Fibroblast of skin of left quadriceps (primary cell): ENCODE measurements at places on chromosomes 1 and 21.

GRCh38 chr1:155038602-155039307 is 5.1 kb downstream of the DCST1 start:
- DNase-seq: no peak

DNA sequence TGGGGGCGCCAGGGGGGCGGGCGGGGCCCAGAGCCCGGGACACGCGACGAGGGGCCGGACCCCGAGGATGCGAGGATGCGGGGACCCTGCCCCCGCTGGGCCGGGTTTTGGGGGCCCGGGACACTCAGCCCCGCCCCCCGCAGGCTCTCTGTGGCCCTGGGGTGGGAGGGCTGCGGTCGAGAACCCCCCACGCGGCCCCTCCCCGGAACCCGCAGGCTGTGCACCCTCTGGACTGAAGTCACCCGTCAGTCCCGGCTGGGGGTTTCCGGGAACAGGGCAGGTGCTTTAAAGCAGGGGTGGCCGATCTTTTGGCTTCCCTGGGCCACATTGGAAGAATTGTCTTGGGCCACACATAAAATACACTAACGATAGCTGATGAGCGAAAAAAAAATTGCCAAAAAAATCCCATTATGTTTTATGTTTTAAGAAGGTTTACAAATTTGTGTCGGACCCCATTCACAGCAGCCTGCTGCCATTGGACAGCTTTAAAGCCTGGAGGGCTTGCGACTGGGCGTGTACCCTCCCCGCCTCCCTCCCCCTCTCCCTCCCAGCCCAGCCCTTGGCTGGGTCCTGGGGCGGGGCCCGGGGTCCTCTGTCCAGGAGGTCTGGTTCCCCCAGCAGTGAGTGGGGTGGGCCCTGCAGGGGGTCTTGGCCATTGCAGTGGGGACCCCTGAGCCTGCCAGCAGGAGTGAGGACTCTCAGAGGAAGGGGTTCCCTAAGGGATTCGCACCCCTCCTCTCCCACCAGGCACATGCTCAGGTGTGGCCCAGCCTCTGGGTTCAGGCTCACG is 21.6 kb upstream of the C1orf159 start:
- DNase-seq: no peak

DNA sequence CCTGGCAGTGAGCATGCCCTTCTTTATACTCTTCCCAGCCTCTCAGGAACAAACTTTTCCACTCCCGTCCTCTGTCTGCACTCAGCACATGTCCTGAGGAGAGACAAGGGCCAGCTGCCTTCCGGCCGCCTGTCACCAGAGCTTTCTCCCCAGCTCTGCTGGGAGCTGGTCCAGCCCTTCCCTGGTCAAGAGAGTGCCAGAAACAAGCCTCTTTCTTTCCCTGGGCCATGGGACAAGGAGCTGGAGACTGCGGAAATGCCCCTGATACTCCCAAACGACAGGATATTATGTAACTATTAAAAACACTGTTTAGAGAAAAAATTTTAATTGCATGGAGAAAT is 10.4 kb downstream of the LAMB3 start:
- no peak for DNase-seq

DNA sequence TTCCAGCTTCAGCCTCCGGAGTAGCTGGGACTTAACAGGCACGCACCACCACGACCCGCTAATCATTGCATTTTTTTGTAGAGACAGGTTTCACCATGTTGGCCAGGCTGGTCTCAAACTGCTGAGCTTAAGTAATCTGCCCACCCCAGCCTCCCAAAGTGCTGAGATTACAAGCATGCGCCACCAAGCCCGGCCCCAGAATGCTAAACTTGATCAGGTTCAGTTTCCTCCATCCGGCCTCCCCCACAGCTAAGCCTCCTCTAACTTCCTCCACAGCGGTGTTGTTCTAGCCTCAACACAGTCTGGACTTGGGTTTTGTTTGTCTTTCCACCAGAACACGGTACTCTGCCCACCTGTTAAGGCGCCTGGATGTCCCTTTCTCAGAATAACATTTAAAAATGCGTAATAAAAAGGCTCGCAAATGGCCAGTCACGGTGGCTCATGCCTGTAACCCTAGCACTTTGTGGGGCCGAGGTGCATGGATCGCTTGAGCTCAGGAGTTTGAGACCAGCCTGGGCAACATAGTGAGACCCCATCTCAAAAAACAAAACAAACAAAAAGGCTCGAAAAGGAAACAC is 2.4 kb downstream of the PARP1 start:
- DNase-seq: no peak

DNA sequence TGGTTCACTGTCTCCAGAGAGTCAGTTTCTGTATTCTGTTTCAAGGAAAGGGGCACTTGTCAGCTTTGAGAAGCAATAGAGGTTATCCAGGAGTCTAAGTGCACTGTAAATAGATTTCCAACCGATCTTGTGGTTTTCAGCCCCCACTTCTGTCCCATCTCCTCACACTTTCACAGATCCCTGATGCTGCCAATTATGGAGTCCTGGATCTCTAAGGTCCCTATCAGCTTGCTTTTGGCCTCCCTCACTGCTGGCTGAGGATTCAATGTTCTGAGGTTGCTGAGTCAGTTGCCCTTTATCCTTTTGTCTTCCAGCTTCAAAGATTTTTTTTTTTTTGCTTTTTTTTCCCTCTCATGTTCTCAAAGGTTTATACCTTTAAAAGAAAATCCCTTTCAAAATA is 98.4 kb downstream of the DIRAS3 start:
- no peak for DNase-seq

- no peak for DNase-seq
These were observed 570 bp downstream of the KCND3 start for GRCh38 chr1:111988743-111989453.

DNA sequence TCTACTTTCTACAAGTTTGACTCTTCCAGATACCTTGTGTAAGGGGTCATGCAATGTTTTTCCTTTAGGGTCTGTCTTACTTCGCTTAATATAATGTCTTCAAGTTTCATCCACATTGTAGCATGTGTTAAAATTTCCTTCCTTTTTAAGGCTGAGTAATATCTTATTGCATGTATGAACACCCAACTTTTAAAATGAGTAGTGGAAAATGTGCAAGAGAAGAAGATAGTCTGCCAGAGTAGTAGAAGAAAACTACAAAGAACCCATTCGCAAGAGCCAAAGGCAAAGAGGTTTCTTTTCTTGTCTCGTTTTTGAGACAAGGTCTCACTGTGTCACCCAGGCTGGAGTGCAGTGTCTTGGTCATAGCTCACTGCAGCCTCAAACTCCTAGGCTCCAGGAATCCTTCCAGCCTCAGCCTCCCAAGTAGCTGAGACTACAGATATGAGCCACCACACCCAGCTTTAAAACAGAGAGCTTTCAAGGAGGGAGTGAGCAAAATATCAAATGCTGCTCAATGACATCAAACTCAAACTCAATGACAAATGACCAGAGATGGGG is 9.4 kb downstream of the IL23R start:
- no peak for DNase-seq

GRCh38 chr1:181514298-181515290 is 31.3 kb downstream of the CACNA1E start:
- no peak for DNase-seq

DNA sequence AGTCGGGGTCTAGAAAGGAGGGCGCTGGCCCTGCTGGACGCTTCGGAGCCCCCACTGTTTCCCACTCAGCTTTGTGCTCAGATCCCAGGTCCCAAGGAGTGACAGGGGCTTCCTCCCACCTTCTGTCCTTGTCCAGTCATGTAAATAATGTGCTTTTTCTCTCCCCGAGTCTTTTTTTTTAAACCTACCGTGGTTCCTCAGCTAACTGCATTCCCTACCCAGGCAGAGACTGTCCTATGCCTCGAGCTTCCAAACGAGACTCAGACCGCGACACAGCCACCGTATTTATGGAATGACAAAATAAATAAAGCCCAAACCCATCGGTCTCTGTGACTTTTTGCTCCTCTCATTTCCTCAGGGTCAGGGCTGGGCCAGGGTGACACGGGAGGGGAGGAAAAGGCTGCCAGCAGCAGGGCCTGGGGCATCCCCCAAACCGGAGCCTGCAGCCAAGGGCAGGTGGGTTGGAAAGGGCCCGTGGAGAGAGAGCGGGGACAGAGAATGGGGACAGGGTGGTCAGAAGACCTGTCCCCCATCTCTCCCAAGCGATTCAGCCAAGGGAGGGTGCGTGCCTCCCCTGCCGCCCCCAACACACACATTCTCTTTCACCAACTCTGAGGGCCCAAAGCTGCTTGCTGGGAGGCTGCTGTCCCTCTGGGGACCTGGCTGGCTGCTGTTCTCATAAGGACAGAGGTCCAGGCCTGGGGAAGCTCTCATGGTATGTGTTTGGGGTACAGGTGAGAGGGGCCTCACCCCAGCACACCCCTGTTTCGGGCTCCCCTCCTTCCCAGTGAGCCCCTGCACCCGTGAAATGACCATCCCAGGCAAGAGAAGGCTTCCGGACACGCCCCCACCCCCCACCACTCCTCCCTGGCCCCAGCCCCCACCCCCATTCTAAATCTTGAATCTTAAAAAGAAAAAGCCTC is 55.4 kb downstream of the KCNAB2 start:
- DNase-seq: no peak

DNA sequence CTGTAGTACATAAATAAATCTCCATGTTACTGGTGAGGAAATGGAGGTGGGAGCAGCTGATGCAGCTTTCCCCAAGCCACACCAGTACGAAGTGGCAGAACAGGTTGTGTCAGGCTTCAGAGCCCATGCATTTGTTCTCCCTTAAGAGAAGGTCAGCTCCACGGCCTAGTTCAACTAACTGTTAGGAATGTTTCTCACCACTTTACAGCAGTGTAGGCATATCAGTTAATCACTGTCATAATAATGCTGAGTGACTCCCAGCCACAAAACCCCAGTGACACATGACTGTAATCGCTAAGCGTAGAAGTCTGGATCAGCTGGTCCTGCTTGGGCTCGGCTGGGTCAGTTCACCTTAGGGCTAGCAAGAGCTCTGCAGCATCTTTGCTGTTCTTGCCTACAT is 90.4 kb downstream of the VPS26C start:
- DNase-seq: no peak

DNA sequence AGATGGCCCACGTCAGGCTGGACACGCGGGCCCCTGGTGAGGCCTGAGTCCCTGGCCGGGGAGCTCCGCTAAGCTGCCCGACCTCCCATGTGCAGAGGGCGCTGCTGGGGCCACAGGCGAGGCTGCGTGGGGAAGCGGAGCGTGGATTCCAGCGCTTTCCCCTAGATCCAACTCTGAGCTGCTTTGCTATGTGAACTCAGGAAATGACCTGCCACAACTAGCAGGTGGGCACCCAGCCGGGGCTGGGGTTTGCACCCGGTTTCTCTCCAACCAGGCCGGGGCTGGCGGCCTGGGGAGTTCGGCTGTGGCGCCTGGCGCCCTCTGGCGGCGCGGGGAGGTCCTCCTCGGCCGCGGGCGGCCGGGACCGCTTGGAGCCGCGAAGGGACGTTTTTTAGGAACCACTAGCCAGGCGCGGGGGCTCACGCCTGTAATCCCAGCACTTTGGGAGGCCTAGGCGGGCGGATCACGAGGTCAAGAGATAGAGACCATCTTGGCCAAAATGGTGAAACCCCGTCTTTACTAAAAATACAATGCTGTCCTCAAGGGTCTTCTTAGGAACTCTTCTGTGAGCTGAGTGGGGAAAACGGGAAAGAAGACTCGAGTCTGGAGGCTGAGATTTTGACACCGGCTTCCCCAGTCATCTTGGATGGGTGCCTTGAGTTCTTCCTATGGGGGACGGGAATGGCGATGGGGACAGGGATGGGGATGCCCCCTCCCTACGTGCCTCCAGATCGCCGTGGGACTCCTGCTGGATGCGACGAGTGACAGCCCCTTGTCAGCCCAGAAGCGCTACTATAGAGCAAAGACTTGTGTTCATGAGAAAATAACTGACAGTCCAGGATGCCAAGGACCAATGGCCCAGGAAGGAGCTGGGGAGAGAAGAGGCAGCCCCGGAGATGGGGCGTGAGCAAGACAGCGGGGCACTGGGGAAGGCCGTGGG is 12.6 kb downstream of the PYCR2 start:
- DNase-seq: no peak

- DNase-seq: no peak
These were observed 2.0 kb upstream of the OLIG2 start for GRCh38 chr21:33023574-33024200.

DNA sequence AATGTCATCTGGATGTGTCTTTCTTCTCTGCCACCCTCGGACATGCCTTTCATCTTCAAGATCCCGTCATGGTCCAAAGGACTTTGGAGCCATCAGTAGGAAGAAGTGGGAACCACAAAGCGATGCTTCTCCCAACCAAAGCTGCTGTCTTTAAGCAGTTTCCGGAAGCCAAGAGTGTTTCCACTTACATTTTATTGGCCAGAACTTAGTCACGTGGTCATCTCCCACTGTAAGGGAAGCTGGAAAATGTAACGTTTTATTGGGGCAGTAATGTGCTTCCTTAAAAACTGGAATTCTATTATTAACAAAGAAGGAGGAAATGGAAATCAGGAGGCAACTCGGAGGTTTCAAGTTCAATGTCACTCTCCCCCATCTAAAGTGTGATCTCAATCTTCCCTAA is 170.8 kb downstream of the ATG4C start:
- no peak for DNase-seq

- DNase-seq: no peak
These were observed 602 bp upstream of the RIMKLA start for GRCh38 chr1:42379794-42380585.

GRCh38 chr1:14524826-14525636 is 73.5 kb upstream of the KAZN start:
- no peak for DNase-seq

DNA sequence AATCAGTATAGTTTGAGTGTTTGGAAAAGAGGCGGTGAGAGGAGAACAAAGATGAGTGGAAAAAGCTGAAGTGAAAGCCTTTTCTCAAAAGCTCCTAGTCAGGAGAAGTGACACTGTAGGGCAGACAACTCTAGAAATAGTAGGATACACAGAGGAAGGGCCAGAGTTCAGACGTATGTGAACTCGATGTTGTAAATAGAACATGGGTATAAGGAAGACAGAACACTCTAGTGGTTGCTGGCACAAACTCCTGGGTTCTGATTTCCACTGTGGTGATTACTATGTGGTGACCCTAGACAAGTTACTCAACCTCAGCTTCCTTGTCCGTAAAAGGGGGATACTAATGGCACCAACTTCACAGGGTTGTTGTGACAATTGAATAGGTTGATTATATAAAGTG is 30.2 kb upstream of the MGST3 start:
- no peak for DNase-seq

DNA sequence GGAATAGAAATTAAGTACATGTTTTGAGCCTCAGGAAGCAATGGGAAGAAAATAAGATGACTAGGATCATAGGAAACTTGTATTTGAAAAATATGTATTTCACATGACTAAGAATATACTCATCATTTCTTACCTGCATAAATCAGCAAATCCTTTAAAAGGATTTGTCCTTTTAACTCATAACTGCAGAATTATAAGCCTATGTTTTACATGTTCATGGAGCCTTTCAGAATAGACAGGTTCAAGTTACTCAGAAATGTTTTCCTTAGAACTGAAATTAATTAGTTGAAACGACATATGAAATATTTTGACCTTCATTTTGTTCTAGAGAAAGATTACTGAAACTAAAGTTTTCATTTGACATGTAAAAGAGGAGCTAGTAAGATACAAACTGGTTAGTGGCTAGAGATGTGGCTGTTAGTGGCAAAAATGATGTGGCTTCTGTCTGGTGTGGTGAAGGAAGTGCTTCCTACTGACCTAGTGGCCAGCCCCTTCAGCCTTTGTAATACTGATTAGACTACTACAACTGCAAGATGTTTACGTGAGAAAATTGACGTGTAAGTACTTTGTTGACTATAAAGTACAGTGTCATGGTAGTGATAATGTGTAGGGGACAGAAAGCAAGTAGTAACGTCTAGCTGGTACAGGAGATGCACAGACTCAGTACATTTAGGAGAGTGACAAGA is 54.7 kb downstream of the PACC1 start:
- no peak for DNase-seq
